Stimulated activated CD4-positive, alpha-beta T cell treated with anti-CD3 and anti-CD28 coated beads, Interleukin-15, amount 100 ng/mL, for 48 hours (primary cell): ENCODE measurements at places on chromosomes 5 and 9.
A peak's percentile ranks its signal among the peaks of the same experiment; 100 is the strongest.

DNA sequence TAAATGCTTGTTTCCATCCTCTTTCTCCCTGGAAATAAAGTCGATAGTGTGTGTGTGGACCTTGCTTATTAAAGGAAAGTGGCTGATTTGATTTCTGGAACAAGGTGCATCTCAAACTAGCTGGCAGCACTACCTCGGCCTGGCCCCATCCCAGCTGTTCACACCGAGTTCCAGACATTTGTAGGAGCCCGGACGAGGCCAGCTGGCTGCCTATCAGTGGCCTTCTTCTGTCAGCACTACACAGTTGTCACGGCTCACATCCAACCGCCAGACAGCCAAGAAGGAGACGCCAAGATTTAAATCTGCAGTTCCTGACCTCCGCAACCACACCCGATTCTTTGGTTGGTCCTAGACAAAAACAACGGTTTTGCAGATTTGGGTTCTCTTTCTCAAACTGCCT is 63.6 kb downstream of the PALM2AKAP2 start:
- no peak for DNase-seq

DNA sequence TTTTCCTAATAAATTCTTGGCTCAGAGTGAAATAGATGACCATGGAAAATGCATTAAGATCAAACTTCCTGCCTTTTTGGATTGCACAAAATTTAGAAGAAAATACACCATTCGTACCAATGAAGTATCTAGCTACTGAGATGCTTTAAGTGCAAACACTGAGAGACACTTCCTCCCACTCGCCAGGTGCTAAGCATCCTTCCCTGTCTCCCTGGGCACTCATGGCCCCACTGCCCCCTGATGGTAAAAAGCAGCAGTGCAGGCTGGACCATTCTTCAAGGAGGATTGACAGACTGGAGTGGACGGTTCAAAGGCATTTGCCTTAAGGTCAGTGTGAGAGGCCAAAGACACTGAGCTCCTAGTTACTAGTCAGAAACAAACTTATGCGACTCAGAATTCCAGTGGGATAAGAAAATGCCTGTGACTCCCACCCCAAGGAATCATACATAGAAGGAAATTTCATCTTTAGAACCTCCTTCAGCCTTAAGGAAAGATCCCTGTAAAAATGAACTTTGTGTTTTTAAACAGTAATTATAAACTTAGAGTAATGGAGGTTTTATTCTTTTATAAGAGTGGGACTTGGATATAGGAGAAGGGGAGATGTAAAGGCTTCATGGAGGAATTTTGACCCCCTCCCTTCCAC is 86.0 kb upstream of the SLC30A5 start:
- peak; percentile 36 for DNase-seq

GRCh38 chr9:109996936-109997580 is 210.9 kb downstream of the C9orf152 start:
- no peak for DNase-seq

DNA sequence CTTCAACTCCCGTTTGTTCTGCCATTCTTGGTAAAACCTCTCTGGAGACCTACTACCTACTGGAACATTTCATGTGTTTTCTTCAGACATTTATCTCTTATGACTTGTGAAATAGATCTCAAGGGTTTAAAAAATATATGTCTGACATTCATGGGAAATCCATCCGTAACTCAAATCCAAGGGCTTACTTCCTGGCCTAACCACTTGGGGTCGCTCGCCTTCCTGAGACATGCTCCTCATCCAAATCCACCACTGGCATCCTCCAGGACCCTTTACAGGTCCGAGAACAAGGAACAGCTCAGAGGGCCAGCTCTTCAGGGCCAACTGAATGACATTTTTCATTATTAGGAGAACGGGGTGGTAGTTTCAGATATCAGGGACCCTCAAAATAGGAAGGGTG is 235.1 kb upstream of the TUT7 start:
- no peak for DNase-seq

DNA sequence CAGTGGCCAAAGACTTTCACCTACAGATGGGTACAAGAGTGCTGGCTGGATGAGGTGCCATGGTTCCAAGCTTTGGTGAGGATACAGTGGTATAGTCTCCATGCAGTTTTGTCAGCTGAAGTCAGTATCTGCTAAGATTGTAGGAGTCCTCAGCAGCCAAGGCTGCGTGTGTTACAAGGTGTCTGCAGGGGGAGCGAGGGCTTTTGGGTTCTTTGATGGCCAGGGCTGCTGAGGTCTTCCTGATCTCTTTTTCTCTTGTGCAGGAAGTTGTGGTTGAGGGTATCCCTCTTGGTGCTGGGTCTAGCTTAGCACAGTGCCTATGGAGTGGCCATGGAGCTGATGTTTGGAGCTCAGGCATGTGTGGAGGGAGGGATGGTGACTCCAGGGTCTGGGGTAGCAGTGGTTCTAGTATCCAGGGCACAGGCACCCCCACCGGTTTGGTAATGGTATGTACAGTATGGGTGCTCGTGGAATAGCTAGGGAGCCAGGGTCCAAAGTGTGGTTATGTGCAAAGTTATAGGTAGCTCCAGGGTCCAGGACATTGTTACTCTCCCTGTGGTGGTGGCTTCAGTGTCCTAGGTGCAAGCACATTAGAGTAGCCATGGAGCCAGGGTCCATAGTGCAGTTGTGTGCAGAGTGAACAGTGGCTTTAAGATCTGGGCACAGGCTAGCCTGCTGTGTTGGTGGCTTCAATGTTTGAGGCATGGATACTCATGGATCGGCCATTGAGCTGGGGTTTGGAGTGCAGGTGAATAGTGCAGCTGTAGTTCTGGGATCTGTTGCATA is 36.7 kb downstream of the CNTLN start:
- no peak for DNase-seq

- DNase-seq, result no peak
Observed at GRCh38 chr9:130696139-130696650, 2.6 kb downstream of the EXOSC2 start.

DNA sequence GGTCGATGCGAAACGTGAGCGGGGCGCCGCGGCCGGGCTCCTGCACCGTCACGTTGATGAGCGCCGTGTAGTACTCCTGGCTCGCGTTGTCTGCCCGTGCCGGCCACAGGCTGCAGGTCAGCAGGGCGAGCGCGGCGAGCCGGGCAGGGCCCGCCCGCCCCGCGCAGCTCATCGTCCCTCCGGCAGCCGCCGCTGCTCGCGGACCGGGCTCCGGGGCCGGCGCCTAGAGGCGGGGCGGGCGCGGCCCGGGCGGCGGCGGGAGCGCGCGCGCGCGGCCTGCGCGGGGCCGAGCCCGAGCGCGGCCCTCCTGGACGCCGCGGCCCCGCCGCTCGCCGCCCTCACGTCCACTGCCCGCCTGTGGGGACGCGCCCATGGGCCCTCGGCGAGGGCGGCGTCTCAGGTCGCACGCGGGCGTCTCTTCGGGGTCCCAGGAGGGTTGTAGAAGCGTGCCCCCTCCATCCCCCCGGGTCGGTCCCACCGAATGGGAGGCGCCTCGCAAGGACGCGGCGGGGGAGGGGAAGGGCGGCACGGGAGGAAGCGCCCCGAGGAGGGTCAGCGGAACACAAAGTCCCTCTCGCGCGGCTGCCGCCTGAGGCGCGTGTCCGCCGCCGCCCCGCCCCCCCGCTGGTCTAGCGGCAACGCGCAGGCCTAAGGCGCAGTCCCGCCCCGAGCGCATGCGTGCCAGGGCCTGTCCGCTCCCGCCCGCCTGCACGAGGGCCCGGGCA is at the start of gene RNF130:
TSS of gene RNF130 (minus strand) at position 229 of the 725 bp plus-strand sequence. CDS start at position 172, 57 bp downstream.
- DNase-seq, result peak; percentile 82

DNA sequence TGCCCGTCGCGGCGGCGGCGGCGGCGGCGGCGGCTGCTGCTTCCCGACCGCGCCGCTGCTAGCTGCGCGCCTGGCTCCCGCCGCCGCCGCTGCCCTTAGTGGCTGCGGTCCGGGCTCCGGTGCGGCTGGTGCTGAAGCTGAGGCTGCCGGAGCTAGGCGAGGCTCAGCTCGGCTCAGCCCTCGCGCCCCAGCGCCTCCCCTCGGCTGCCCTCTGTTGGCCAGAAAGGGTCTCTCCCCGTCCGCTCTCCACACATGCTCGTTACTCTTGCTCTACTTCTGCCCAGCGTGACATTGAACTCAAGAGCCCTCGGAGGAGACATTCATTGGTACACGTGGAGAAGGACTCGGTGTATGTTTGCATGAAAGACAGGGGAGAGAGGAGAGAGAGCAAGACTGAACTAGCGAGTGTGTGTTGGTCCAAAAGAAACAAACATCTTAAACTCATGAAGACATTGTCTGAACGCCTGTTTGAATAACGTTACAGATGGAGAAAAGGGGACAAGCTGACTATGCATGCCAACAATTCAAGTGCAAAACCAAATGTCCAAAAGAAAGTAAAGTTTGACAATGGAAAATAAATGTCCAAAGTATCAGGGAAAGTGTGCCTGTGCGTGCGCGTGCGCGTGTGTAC is at the start of gene HCN1:
TSS of gene HCN1 (minus strand) at position 175 of the 631 bp plus-strand sequence.
- DNase-seq, result peak; percentile 7

GRCh38 chr9:92395617-92396016 is 8.8 kb downstream of the OGN start:
- DNase-seq, result no peak

DNA sequence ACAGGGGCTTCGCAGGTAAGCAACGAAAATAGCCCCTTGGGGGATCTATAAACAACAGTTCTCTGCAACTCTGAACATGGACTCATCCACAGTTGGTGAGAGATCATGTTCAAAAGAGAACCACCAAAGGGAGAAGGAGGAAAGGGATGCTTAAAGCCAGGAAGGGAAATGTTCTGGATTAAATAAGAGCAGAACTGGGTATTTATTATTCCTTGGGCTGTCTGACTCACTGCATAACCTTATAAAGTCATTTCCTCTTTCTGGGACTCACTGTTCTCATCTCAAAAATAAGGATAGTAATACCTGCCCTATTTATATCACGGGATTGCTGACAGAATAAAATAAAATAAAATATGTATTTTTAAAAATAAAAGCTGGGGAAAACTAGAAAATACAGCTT is 11.2 kb upstream of the MARCHF3 start:
- no peak for DNase-seq

DNA sequence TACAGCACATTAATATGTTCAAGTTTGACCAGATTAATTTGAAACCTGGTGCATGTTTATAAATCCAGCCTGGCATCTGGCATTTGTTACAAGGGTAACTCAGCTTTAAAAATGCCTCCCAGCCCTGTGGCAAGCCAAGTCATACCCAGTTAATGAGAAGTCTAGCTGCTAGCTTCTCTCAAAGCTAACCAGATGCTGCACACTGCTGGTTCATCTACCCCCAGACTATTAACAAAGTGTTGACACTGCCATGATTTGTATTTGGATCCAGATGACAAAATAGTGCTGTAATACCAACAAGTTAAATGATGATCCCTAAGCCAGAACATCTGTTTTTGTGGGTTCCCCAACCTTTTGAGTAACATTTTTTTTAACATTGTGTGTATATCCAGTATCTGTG is 573.7 kb upstream of the DAB2 start:
- DNase-seq, result no peak

GRCh38 chr9:94563548-94563947 is 8.7 kb downstream of the PCAT7 start:
- DNase-seq, result no peak

DNA sequence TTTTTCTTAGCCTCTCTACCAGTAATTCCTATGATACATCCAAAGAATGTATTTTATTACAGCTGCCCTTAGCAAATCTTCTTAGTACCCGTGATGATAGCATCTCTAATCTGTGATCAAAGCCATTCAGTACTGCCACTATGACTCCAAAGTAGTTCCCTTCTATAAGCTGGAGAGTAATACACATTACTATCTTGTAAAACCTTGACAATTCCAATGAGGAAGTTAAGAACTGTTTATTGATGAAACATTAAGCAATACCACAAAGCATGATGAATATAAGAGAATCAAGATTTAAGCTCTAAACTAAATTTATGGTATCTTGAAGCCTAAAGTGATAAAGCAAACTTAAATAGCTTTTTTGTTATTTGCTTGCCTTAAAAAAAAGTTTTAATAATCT is 86.1 kb downstream of the SMIM23 start:
- no peak for DNase-seq

GRCh38 chr9:136616307-136616635 is 46.4 kb upstream of the EGFL7 start:
- no peak for DNase-seq

- no peak for DNase-seq
Observed at GRCh38 chr5:31407921-31408693, 123.8 kb downstream of the DROSHA start.

- no peak for DNase-seq
Observed at GRCh38 chr5:9409413-9409960, 136.4 kb downstream of the SEMA5A start.

DNA sequence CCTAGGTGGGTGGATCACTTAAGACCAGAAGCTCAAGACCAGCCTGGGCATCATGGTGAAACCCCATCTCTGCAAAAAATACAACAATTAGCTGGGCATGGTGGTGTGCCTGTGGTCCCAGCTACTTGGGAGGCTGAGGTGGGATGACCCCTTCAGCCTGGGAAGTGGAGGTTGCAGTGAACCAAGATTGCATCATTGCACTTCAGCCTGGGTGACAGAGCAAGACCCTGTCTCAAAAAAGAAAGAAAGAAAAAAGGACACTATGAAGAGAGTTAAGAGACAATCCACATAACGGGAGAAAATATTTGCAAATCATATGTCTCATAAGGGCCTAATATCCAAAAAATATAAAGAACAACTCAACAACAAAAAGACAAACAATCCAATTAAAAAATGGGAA is 57.9 kb downstream of the NDST1 start:
- no peak for DNase-seq

- no peak for DNase-seq
Observed at GRCh38 chr5:54514841-54515432, 2.6 kb upstream of the SNX18 start.

- no peak for DNase-seq
Observed at GRCh38 chr5:167626341-167627123, 664.9 kb upstream of the WWC1 start.

GRCh38 chr5:11596657-11597071 is 307.6 kb downstream of the CTNND2 start:
- DNase-seq, result no peak

DNA sequence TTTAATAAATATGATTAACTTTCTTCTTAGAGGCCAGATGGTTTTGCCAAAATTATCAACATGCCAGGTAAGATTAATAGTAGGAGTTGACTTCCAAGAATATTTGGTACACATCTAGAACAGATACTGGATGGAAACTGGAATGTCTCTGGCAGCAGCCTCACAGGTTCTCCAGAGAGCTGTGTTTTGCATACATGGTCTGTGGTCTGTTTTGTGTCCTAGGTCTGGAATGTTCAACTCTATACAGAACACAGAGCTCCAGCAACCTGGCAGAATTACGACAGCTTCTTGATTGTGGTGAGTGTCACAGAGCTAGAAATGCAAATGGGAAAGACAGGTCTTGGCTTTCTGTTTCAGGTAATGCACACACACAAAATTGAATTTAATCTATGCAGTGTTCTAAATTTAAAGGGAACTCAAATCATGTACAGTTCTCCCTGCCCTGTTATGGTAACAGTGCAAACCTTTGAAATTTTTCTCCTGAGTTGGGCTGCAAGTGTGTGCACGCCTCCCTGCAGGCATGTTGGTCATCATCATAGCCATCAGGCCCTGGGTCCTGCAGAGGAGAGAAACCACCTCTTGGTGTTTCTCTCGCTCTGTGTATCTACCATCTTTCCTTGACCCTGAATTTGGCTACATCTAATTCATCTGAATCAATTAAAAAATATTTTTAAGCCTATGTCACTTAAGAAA is 58.3 kb downstream of the PIK3R1 start:
- DNase-seq, result no peak

GRCh38 chr5:21858441-21858840 is 994.7 kb downstream of the CDH12 start:
- no peak for DNase-seq
